DMS153 (cell line): ENCODE measurements at places on chromosomes 12 and 14.

- no peak for DNase-seq
These were observed 2.3 kb downstream of the LRRC74A start for GRCh38 chr14:76828339-76829012.

- DNase-seq, result no peak
These were observed 212.2 kb downstream of the KIF26A start for GRCh38 chr14:104350463-104351185.

DNA sequence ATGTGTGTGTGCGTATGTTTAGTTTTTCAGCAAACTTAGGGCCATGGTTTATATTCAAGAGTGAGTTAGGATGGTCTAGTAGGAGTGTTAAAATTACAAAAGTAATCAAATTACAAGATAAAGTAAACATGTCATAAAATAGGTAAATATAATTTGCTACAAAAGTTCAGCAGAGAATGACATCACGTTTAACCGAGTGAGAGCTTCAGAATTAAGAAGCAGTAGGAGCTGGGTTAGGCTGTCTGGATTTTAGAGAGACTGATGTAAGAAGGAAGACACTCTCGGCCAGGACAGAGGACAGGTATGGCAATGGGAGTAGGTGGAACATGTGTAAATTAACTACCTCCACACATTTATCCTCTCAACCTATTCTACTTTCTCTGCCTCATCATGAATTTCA, 11.6 kb upstream of the MGST1 start:
- no peak for DNase-seq

GRCh38 chr12:115588131-115588530, 689.4 kb downstream of the MED13L start:
- no peak for DNase-seq

GRCh38 chr14:68897559-68898155, 81.4 kb downstream of the ACTN1 start:
- DNase-seq, result no peak

GRCh38 chr12:97426492-97427116, 36.0 kb upstream of the RMST start:
- no peak for DNase-seq

- DNase-seq, result no peak
These were observed 78.6 kb downstream of the EML1 start for GRCh38 chr14:99871771-99872170.

DNA sequence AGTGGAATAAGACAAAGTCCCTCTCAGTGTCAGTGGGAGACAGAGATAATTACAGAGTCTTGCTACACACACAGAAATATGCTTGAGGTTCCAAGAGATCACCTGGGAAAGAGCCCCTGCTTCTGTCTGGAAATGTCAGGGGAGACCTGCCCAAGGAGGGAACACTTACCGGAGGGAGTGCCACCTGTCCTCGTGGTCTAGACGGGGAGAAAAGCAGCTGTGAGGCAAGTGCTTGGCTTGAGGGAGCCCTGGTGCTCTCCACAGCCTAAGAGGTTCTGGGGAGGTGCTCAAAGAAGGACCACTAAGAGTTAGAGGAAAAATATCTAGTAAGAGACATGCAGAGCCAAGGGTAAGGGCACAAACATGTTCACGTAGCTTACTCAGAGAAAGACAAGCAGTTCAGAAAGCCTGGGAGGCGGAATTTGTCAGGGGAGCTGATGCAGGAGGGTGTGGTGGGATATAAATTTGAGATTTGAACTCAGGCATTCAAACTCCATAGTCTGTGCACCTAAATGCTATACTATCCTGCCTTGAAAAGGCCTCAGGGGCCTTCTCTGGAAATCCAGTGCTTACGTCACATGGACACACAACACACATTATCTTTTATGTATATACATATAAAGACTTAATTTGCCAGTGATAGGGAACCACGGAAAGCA, 38.2 kb upstream of the GNPNAT1 start:
- no peak for DNase-seq

GRCh38 chr14:72906316-72906715, 12.4 kb upstream of the DPF3 start:
- no peak for DNase-seq

DNA sequence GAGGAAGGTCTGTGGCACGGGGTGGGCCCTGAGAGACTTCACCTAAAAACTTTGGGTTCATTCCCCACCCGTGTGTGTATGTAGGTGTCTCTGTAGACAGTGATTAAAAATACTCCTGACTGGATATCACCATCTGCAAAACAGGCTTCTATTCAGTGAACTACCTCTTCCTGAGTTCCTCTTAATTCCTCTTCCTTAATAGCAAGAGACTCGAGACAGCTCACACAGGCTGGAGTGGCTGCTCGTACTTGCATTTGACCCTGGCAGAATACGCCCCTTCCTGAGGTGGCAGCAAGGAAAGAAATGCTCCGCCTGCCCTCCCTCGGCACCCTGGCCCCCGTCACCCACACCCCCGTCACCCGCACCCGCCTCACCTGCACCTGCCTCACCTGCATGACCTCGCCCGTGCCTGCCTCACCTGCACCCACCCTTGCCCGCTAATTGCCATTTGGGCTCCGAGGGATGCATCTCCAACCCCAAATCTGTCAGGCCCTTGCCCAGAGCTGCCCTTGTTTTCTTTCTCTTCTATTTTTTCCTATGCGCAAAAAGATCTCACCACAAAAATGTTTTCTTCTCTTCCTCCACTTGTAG, 90.0 kb downstream of the FBXL14 start:
- no peak for DNase-seq

DNA sequence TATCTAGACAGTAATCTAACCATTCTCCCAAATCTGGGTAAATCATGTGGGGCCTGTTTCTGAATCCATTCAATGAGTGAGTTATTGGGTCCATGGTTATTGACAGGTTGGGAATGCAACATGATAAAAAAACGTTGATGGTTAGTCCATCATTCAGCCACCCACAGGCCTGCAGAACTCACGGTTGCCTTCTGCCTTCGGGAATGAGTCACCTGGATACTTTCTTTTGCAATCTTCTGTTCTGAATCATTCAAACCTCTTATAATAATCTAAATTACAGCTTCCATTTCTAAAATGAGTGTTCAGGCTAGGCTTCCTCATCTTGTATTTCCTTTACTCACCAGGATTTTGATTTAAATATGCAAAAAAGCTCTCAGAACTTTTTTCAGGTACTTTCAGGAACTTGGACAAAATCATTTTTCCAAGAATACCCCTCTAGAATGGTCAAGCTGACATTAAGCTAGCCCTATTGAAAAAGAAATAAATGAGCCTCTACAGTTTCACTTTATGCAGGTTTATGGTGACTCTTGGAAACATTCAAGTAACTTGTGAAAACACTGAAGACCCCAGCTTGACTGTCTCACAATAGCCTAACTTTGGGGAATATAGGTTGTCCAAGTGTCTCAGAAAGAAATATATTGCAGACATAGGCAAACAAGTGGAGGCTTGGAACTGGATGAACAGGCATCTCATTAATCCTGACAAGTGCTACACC, 94.4 kb downstream of the KCNK10 start:
- DNase-seq, result no peak
